NCI-H1417 (cell line): ENCODE measurements at places on chromosomes 5 and 9.

DNA sequence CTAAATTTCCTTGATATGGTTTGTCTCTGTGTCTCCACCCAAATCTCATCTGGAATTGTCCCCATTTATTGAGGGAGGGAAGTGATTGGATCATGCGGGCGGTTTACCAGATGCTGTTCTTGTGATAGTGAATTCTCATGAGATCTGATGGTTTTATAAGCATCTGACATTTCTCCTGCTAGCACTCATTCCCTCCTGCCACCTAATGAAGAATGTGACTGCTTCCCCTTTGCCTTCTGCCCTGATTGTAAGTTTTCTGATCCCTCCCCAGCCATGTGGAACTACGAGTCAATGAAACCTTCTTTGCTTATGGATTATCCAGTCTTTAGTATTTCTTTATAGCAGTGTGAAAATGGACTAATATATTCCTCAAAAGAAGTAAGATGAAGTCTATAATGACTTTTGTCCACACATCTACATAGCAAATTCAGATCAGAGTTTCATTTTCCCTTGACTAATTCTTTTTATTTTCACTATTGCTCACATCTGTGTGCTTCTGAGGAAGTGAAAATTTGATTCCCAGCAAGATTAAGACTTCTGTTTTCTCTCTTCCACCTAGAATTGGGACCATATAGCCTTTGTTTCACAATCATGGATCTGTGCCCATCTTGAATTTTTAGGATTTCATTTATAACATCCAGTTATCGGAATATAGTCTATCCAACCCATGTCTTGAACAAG, 393.5 kb downstream of the DMAC1 start:
- no peak for DNase-seq

- DNase-seq, result no peak
Measured at GRCh38 chr5:146766013-146766412, 112.5 kb downstream of the PPP2R2B start.

GRCh38 chr5:134007581-134008265, 2.9 kb upstream of the VDAC1 start:
- DNase-seq, result no peak

- peak; percentile 30 for DNase-seq
Measured at GRCh38 chr5:9545992-9546851, at the start of gene SEMA5A. Gene SEMA5A, minus strand, starts transcription at chr5:9546075. Its CDS starts 166,129 bp downstream, at chr5:9379946.
